ENCODE measurements at places on chromosomes 4 and X.

GRCh38 chrX:124910611-124911010 lies 409.1 kb upstream of the TEX13C start:
- DNase-seq, result no peak

DNA sequence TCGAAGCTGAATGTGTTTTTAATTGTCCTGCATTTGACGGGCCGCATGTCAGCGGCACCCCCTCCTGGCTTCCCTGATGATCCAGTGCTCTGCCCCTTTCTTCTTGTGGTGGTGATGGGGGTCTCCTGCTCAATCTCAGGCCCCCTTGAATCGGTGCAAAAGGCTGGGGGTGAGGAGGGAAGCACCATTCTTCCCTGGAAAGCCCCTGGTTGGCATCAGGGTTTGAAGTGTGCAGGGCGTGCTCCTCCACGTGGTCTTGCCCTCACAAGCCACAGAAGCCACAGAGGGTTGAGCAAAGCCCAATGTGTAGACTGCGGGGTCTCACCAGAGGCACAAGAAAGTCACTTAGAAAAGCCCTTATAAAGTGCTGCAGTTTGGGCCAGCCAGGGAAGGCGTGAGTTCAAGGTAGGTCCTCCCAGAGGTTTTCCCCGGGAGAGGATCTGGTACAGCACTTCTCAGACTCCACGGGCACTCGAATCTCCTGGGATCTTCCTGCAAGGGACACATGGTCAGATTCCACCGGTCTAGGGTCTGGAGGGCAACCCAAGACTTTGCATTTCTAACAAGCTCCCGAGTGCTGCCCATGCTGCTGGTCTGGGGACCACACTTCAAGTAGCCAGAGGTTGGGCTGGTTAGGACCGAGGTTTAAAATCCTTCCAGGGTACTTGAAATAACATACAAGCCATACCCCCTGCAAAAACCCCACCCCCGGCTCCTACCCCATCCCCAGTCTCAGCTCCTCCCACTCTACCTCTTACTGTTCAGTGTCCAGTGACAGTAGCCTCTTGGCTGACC lies 35.1 kb downstream of the PSAPL1 start:
- DNase-seq, result no peak

DNA sequence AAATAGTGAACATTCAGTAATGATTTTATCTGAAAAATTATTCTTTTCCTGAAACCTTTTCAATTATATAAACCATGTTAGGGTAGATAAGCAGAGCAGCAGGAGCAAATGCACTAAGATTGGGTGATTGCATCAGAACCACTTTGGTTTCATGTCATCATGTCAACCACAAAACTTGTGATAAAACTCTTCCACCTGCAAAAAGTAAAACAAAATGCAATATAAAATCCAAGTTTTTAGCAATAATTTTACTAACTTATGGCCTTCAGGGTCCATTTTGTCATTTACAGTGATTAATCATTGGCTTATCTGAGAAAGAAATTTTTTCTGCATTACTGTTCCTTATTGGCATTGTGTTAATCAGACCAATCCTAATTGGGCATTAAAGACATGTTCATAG lies 42.4 kb downstream of the NHS start:
- DNase-seq, result no peak

- DNase-seq, result no peak
Measured at GRCh38 chr4:54539500-54540029, 118.2 kb upstream of the KIT start.

DNA sequence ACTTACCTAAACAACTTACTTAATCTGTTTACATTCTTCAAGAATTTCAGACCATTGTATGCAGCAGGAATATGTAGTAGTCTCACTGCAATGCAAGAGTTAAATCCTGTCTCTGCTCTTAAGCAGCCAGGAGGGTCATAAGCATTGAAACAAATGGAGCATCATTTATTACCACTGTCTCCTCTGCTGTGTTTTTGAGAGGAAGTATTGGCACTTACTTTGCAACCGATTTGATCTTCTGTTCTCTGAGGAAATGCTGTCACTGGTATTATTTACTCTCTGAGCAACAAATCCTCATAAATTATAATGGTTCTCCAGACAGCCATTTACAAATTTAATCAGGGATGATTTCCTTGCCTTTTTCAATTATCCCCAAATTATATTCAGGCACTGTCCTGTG lies 1367.1 kb downstream of the STIM2 start:
- DNase-seq, result no peak
